ENCODE measurements at places on chromosomes 6 and 20.

- no peak for DNase-seq
These were observed 172.6 kb downstream of the CD83 start for GRCh38 chr6:14290041-14290771.

GRCh38 chr6:56024931-56025330 lies 149.5 kb upstream of the BMP5 start:
- no peak for DNase-seq

- no peak for DNase-seq
These were observed 766.4 kb upstream of the DEFB115 start for GRCh38 chr20:30491016-30491415.

DNA sequence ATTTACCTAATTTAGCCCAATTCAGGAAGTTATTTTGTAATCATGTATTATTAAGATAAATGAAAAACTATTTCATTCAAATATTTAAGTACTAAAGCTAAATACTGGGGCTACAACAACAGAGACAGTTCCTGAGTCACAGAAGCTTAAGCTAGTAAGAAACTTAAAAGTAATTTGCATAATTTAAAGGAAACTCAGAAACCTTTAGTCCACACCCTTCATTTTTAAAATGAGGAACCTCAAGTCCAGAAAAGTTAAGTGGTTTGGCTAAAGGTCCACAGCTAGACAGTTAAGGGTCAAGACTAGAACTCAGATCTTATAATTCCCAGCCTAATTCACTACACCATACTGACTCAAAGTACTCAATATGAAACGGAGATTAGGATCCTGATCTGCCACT lies 7.2 kb downstream of the LMBRD1 start:
- DNase-seq, result no peak

DNA sequence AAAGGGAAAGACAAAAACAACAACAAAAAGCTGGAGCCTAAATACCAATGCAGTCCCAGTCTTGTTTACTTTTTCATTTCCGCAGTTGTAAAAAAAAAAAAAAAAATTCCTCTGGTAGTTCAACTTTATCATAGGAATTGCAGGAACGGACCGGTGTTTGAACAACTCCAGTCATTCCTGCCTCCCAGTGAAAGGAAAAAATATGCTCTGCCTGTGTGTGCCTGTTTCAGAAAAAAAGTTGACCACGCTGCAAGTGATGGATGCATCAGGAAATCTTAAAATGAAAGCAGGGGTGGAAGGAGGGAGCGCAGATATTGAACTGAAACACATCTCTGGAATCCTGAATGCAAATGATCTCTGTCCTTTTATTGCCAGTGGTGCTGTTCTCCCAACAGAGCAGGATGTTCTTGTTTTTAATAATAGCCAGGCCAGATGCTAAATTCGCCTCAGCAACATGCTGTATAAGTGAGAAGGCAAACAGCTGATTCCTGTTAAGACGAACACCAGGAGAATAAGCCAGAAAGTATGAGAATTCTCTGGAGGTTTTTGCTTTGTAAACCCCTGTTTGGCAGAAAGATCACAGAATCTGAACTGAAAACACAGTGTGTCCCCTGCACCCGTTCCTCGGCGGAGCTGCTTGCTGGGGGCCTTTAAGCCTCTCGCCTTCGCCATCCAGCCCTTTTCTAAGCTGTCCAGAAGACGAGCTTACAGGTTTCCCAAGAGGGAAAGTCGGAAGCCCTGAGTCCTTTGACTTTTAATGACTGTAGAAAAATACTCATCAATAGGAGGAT lies 178.4 kb upstream of the SUPT3H start:
- DNase-seq, result no peak

GRCh38 chr6:4687989-4688947 lies 87.9 kb upstream of the CDYL start:
- DNase-seq, result no peak

DNA sequence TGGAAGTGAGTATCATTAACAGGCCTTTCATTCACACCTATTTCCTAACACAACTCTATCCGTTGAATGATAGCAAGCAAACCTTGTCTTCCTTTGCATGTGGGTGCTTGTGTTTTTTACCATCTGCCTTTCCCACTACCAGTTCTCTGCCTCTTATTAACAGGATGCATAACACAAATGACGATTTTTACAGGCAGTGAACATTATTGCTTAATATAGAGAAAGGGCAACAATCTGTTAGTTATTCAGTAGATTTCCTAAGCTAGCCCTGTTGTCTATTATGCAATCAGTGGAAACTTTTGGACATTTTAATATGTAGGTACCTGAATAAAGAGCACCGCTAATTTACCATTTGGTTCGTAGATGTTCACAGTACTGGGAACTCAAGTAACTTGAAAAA lies 348.8 kb upstream of the PLCB4 start:
- DNase-seq, result no peak

DNA sequence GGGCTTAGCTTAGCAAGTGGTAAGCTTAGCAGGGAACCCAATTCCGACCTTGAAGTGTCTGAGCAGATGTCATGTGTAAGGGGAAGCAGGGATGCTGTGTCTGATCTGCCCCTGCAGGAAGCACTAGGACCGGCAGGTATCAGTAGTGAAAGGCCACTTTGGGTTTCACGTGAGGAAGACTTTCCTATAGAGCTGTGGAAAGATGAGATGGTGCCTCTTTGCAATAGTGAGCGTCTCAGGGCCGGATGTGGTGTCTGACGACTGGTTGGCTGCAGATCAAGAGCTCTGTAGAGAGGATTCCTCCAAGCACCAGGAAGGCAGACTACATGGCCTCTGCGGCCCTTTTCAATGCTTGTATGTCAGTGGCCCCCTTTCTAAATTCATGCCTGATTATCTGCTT lies 98.3 kb downstream of the TIAM2 start:
- no peak for DNase-seq

DNA sequence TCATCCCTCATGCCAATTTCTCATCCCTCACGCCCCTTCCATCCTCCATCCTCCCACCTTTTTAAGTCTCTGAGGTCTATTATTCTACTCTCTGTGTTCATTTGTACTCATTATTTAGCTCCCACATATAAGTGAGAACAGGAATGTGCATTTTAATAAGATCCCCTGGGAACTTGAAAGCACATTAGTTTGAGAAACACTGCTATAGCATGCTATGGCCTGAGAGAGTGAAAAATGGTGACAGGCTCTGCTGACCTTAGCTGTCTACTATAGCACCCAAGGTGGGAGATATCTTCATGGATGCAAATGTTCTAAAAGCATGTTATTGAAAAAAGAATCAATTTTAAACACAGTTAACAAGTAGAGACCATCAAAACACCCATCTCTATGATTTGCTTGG lies 712.0 kb downstream of the TFAP2A start:
- DNase-seq, result no peak

DNA sequence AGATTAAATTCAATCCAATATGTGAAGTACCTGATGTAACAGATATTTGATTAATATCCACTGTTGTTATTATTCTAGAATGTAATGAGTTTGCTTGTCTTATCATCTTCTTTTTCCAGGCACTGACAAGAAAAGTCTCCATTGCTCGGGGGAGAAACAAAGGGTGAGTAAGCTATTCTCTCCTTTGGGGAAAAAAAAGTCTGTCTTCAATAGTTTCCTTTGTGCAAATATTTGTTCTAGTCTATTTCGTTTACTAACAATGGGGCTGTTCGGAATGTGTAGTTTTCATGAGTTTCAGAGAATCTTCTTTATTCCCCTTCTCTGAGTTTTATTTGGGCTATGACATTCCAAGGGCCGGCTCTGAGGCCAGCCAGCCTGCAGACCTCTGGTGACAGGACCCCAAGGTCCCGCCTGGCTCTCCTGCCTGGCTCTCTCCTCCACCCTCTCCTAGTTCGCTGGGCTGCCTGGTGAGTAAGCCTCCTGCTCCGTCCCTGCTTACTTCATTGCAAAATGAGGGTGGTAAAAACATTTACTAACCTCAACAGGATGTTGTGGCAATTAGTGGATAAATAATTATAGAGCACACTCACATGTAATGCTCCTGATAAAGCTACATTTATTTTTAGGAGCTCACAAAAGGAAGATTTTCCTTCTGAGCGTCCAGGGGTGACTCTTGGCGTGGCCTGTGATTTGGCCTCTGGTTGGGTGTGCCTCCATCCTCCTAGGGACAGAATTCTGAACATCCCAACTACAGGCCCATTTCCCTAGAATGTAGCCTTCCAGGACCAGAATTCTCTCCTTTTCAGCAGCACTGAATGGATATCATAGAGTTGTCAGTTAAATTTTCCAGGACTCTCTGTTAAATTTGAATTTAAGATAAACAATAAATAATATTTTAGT lies 43.1 kb upstream of the SNX9 start:
- no peak for DNase-seq

Data from T-helper 1 cell (primary cell).